ENCODE measurements at places on chromosomes 5 and 9.

- DNase-seq, result no peak
Measured at GRCh38 chr5:54257366-54258118, 52.8 kb downstream of the ARL15 start.

GRCh38 chr9:116234081-116234480 is 80.5 kb downstream of the PAPPA start:
- DNase-seq, result no peak

DNA sequence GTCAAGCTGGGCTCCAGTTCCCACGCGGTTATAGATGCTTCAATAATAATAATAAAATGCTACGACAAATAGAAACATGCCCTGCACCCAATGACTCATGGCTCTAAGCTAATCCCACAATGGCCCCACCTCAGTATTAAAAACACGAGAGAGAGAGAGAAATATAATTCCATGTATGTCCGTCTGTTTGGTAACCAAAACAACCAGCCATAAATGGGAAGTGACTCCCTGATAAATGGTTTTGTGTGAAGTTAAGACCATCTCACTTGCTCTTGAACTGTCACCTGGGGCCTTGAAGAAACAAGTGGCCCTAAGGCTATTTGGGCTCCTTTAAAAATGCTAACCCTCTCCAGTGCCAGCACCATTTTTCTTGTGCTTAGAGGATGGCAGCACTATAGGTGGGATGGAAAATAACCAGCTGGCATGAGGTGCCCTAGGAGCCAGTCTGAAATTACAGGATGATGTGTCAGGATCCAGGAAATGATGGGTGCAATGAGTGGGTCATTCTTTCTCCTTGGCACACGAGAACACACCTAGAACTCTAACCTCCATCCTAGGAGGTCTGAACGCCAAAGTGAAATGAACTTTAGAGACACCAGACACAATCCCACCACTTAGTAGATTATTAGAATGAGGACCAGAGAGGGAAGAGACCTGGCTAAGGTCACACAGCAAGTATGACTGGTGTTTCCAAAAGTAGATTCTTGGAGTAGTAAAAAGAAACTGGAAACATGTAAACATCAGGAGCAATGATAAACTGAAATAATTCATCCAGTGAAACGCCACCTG is 35.7 kb upstream of the ADRB2 start:
- DNase-seq, result no peak

DNA sequence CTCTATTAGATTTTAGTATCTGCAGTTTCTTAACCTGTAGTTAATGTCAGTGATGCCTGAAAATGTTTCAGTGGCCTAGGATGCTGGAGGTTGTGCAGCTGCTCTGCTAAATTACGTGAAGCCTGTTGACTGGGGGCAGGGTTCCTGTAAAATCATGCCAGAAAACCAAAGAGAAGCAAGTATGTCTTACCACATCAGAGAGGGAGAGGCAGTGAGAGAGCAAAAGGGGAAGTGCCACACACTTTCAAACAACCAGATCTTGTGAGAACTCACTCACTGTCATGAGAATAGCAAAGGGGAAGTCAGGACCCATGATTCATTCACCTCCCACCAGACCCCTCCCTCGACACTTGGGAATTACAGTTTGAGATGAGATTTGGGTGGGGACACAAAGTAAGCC is 83.9 kb upstream of the CYLC2 start:
- DNase-seq, result no peak

GRCh38 chr9:94697972-94698581 is 28.4 kb upstream of the AOPEP start:
- no peak for DNase-seq

DNA sequence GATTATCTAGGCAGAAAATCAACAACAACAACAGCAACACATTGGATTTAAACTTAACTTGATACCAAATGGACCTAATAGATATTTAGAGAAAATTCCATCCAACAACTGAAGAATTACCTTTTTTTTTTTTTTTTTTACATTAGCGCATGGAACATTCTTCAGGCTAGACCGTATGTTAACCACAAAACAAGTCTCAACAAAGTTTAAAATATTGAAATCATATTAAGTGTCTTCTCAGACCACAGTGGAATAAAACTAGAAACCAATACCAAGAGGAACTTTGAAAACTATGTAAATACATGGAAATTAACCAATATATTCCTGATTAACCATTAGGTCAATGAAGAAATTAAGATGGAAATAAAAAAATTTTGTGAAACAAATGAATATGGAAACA is 315.8 kb downstream of the CSNK1G3 start:
- no peak for DNase-seq

DNA sequence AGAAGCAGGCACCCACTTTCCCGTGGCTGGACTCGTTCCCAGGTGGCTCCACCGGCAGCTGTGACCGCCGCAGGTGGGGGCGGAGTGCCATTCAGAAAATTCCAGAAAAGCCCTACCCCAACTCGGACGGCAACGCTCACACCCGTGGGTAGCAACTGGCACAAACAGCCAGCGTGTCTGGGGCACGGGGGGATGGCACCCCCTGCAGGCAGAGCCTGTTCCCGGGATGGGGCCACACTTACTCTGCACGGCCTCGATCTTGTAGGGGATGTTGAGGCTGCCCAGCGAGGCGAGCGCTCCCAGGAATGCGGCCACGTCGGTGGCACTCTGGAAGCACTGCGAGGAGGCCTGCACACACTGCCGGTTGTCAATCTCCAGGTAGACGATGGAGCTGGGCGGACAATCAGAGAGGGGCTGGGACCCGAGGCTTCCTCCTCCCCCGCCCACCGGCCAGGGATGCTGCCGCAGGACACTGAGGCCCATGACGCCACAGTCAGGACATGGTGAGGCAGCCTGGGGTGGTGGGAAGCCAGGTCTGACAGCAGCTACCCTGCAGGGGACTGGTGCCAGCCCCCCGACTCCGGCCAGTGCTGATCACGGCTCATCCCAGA is 20.2 kb upstream of the SEC16A start:
- no peak for DNase-seq

DNA sequence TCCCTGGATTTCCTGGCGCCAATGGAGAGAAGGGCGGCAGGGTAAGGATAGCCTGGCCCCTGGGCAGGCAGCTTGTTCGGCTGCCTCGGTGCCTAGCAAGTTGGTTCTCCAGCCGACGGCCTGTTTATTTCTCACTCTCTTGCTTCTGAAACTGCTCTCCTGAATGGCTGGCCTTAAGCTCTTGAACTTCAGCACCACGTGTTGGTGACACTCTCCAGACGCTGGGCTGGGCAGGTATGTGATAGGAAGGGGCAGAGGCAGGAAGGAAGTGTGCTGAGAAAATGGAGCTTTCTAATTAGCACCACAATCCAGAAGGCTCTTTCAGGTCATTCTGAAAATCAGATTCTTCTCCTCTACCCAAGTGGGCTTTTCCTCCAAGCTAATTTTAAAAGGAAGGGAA is 91.4 kb upstream of the FCN2 start:
- no peak for DNase-seq

All from breast epithelium (tissue), 4 donors.